ENCODE measurements at places on chromosomes 2 and 18. TPM values are rescaled to one million over a fixed set of nuclear protein-coding genes. Genes with fewer than 3 reads are reported as not detected.
A peak's percentile ranks its signal among the peaks of the same experiment; 100 is the strongest.

DNA sequence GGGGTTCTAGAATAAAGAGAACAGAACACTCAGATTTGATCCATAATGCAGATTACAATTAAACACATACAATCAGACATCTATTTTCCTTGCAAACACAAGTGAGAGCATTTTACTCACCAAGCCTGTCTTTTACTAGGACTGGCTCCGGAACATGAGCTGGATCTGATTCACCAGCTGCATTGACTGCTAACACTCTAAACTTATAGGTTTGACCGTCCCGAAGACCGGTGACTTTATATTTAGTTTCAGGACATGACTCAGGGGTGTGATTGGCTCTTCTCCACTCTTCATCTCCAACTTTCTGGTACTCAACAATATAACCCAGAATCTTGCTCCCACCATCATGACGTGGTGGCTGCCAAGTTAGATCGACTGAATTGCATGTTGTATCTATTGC lies 112.4 kb downstream of the PLEKHA3 start:
- H3K27ac ChIP-seq: no peak overlapping the region
- H3K36me3 ChIP-seq: peaks cover 31% of the 10 kb centered on the region
- DNase-seq: no peak
- no peaks in the 10 kb centered on the region for H3K4me1 ChIP-seq
- no peak overlapping the region for H3K4me3 ChIP-seq

The DYSF gene
- 3.4 TPM for total RNA-seq

DNA sequence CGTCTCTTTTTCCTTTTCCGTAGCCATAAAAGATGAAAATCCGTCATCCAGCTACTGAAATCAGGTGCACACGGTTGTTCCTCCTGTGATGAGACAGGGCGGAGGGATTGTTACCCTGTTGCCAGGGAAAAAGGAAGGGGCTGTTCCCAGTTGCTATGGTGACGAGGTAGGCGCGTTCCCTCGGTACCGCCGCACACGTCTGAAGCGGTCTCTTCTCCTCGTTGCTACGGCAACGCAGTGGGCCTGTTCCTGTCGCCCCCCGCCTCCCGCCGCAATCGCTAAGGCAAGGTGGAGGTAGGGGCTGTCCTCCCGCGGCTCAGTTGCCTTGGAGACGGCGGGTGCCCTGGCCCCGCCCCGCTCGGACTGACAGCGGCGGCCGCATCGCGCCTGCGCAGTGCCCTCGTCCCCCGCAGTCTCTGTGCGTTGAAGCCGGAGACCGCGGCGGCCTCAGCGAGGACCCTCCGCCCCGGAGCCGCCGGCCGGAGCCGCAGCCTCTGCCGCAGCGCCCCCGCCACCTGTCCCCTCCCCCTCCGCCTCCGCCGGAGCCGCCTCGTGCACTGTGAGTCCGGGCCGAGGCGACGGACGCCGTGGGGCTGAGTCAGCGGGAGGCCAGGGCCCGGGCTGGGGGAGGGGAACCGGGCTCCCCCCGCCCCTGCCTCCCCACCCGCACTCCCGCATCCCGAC lies at the start of gene MAPRE3:
MAPRE3 (plus strand) TSS at position 394 of the 684 bp plus-strand sequence. CDS start 51,582 bp downstream, outside the sequence.
- H3K27me3 ChIP-seq: peaks cover 53% of the 10 kb centered on the region
- H3K27ac ChIP-seq: no peak within 1 kb of the TSS
- no peaks in the 10 kb centered on the region for H3K36me3 ChIP-seq
- H3K4me3 ChIP-seq: peak within 1 kb of the TSS; percentile 65
- peaks cover 11% of the 10 kb centered on the region for H3K4me1 ChIP-seq

The AKAIN1 gene
- not detected for total RNA-seq

DNA sequence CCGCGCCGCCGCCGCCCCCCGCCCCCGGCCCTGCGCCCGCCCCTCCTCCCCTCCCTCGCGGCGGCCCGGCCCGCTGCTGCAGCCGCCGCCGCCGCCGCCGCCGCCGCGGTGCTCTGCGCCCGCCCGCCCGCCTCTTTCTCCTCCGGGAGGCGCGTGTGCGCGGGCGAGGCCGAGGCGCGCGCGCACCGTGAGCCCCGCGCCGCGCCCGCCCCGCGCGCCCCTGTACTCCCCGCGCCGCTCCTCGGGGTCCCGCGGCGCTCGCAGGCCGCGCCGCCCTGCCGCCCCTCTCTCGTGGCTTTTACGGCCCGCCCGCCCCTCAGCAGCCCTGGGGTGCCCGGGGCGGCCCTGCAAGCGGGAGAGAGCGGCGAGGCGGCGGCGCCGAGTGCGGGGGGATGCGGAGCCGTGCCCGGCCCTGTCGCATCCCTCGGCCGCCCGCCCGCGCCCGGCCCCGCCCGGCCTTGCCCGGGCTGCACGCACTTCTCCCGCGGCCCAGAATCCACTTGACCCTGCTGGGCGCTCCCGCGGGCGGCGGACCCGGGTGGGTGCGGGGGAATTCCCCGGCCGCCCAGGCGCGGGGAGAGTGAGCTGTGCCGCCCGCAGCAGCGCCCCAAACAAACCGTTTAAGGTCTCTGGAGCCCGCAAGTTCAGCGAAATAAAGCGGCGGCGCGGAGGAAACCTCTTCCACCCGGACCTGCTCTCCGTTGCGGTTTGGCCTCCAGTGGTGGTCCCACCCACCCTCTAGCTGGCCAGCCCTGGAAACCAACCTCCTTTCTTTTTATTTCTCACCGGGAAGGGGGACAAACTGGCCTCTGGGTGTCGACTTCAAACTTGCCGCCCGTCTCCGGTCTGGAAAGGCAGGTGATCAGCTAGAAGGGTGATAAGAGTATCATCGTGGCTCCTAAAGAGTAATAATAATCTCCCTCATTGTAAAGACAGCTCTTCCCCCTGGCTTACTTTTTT lies 37.4 kb downstream of the AFF3 start:
- H3K36me3 ChIP-seq: no peaks in the 10 kb centered on the region
- peak overlapping the region; percentile 69 for H3K4me3 ChIP-seq
- no peak for DNase-seq
- H3K4me1 ChIP-seq: peaks cover 7% of the 10 kb centered on the region
- H3K27ac ChIP-seq: no peak overlapping the region

The ST8SIA5 gene
- total RNA-seq: not detected

- H3K27me3 ChIP-seq: no peaks in the 10 kb centered on the region
- DNase-seq: peak; percentile 34
- peaks cover 23% of the 10 kb centered on the region for H3K36me3 ChIP-seq
Observed at GRCh38 chr2:70994009-70994698, 519 bp downstream of the TEX261 start.

The CPLX4 gene
- not detected for total RNA-seq

DNA sequence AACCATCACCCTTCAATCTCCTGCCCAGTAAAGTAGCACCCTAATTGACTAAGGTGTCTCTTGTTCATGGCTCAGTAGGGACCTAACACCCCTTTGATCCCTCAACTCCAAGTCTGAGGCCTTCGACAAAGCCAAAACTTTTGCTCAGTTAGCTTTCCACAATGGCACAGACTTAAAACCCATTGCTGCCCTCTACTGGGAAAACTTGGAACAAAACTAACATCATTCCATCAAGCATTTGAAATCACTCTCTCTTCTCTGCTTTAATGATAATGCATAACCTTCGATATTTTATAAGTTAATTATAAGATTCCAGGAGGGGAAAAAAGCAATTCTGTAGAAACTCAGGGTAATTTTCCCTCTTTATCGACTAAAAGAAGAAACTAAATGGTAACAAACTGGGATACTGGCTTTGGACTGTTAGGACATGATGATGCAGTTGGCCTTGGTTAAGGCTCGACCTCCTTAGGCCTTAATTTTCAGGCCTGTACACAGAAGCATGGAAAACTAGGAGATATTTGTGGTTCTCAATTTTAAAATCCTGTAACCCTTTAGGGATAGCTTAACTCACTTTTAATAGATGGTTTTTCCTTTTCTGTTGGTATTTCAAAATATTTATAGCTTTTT lies 127.8 kb downstream of the STK39 start:
- peaks cover under 1% of the 10 kb centered on the region for H3K4me1 ChIP-seq
- H3K36me3 ChIP-seq: peaks cover 15% of the 10 kb centered on the region
- peak; percentile 44 for DNase-seq
- no peak overlapping the region for H3K27ac ChIP-seq
- H3K27me3 ChIP-seq: no peaks in the 10 kb centered on the region
- no peak overlapping the region for H3K4me3 ChIP-seq

DNA sequence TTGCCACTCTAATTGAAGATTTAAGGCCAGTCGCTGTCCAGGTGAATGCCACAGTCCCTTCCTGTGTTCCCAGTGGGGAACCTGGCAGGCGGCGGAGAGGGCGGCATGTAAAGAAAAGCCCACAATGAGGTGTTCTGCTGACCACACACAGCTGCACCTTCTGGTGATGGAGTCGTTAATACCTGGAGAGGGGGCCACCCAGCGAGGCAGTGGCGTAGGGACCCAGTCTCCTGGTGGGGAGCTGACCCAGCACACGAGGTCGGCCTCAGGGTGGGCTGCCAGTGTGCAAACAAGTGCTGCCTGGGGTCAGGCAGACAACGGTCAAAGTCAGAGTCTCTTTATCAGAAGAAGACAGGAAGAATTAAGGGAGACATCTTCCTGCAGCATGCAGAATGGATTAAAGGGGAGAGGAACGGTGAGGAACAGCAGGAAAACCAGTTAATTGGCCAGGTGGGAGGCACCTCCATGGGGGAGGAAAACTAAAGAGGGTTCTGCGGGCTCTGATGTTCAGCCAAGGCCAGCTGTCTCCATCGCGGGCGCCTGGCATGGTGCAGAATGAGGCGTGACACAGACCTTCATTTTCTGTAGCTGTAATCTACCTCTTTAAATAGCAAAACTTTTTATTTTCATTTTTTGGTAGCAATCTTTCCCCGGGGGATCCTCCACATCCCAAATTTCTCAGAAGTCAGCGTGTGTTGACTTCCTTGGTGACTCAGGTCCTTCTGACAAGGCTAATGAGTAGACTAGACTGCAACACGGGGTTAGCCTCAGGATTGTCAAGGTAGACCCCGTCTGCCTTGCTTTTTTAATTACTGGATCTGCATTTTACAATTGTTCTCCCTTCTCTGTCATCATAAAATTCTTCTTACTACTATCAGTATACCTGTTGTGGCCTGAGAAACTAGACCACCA lies 78.3 kb downstream of the SMAD7 start:
- no peaks in the 10 kb centered on the region for H3K36me3 ChIP-seq
- H3K27ac ChIP-seq: peak overlapping the region; percentile 36
- peaks cover 29% of the 10 kb centered on the region for H3K4me1 ChIP-seq

The CNRIP1 gene
- not detected for total RNA-seq

DNA sequence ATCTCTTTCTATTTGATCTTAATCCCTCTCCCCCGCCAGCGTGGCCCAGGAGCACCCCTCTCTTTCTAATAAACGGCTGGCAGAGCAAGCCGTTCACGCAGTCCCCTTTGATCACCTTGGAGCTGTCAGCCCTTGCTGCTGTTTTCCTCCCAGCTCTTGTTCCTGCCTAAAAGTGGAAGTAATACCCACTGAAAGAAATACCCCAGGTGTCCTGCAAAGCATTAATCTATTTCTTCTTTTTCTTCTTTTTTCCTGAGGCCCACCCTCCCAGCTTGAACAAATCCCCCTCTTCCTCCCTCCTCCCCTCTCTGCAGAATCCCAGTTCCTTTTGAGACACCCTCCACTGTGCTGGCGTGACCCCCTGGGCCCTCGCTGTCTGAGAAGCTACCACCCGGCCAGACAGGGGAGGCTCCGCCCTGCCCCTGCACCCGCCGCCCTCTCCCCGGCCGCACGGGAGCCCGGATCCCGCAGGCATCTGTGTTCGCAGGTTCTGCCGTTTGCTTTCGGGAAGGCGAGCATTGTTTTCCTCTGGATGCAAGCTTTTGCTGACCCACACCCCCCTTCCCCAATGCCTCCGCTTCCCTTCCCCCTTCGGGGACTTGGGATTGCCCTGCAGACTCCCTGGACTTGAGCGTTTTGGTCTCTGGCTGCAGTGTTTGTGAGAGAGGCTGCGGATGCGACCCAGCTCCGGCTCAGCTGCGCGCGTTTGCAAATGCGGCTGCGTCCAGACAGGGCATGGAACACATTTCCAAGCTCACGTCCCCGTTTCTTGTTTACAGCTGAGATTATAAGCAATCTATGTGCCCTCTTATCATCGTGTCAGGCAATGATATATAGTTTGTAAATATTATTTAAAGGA lies 631.5 kb downstream of the NYAP2 start:
- peaks cover 35% of the 10 kb centered on the region for H3K27me3 ChIP-seq
- DNase-seq: no peak
- H3K36me3 ChIP-seq: no peaks in the 10 kb centered on the region
- H3K27ac ChIP-seq: no peak overlapping the region

DNA sequence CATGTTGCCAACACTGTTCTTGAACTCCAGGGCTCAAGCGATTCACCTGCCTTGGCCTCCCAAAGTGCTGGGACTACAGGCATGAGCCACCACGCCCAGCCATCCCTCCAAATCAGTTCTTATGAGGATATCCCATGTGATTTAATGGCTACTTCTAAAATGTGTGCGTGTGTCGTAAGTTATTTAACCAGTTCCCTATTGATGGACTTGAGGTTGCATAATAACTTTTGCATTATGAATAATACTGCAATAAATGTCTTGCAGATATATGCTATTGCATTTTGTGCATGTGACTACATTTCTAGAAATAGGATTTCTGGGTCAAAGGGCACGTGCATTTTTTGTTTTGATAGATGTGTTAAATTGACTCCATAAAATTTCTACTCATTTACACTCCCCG lies 19.0 kb downstream of the DIPK1C start:
- no peaks in the 10 kb centered on the region for H3K36me3 ChIP-seq
- peaks cover 11% of the 10 kb centered on the region for H3K27me3 ChIP-seq
- H3K4me3 ChIP-seq: no peak overlapping the region
- no peak overlapping the region for H3K27ac ChIP-seq
- no peak for DNase-seq

GRCh38 chr2:51079945-51080344 lies 48.0 kb upstream of the NRXN1 start:
- no peak for DNase-seq
- no peaks in the 10 kb centered on the region for H3K27me3 ChIP-seq
- no peaks in the 10 kb centered on the region for H3K36me3 ChIP-seq
- H3K4me1 ChIP-seq: no peaks in the 10 kb centered on the region
- H3K4me3 ChIP-seq: no peak overlapping the region
- H3K27ac ChIP-seq: no peak overlapping the region

The B3GNT7 gene
- 0.34 TPM for total RNA-seq

The CLIP4 gene
- total RNA-seq: 20.1 TPM

The ZNF513 gene
- total RNA-seq: 13.3 TPM

GRCh38 chr2:215863687-215864086 lies 149.7 kb downstream of the MREG start:
- H3K4me3 ChIP-seq: no peak overlapping the region
- H3K4me1 ChIP-seq: no peaks in the 10 kb centered on the region
- no peak overlapping the region for H3K27ac ChIP-seq
- H3K36me3 ChIP-seq: no peaks in the 10 kb centered on the region
- no peak for DNase-seq

- DNase-seq: no peak
- no peak overlapping the region for H3K27ac ChIP-seq
- H3K4me1 ChIP-seq: no peaks in the 10 kb centered on the region
- H3K36me3 ChIP-seq: no peaks in the 10 kb centered on the region
- no peak overlapping the region for H3K4me3 ChIP-seq
- H3K27me3 ChIP-seq: no peaks in the 10 kb centered on the region
Observed at GRCh38 chr2:40352041-40352702, 99.7 kb downstream of the SLC8A1 start.

The DNAH6 gene
- total RNA-seq: 0.89 TPM
